Fibroblast of pulmonary artery (primary cell): ENCODE measurements at places on chromosomes 3 and 15.

DNA sequence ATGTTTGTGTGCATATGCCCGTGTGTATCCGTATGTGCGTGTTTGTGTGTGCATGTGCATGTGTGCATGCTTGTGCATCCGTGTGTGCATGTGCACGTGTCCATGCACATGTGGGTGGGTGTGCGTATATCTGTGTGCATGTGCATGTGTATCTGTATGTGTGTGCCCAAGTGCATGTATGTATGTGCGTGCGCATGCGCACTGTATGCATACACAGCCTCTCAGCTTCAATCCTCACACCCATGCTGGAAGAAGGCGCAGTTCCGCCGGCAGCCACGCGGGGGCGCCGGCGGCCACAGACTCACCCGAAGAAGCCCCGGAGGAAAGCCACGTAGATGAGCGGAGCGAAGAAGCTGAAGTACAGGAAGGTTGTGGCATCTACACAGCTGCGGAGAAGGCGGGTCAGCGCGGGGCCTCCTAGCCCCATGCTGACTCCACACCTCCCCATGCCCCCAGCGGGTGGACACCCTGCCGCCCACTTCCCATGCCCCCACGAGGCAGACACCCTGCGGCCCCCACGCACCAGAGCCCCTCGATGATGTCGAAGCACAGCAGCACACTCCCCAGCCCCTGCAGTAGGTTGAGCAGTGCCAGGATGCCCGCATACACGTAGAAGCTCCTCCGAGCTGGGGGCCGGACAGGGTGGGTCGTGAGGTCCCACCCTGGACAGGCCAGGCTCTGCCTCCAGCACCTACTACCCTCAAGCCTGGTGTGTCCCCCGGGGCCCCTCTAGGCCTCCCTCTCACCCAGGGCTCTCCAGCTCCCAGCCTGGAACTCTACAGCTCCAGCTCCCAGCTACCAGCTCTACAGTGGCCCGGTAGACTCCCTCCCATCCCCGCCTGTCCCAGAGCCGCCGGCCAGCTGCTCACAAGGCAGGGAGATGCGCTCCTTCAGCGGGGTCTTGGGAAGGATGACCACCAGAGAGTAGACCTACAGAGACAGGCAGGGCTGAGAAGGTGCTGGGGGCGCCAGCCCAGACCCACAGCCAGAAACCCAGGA, 15.4 kb downstream of the TPRA1 start:
- DNase-seq = peak; percentile 91

DNA sequence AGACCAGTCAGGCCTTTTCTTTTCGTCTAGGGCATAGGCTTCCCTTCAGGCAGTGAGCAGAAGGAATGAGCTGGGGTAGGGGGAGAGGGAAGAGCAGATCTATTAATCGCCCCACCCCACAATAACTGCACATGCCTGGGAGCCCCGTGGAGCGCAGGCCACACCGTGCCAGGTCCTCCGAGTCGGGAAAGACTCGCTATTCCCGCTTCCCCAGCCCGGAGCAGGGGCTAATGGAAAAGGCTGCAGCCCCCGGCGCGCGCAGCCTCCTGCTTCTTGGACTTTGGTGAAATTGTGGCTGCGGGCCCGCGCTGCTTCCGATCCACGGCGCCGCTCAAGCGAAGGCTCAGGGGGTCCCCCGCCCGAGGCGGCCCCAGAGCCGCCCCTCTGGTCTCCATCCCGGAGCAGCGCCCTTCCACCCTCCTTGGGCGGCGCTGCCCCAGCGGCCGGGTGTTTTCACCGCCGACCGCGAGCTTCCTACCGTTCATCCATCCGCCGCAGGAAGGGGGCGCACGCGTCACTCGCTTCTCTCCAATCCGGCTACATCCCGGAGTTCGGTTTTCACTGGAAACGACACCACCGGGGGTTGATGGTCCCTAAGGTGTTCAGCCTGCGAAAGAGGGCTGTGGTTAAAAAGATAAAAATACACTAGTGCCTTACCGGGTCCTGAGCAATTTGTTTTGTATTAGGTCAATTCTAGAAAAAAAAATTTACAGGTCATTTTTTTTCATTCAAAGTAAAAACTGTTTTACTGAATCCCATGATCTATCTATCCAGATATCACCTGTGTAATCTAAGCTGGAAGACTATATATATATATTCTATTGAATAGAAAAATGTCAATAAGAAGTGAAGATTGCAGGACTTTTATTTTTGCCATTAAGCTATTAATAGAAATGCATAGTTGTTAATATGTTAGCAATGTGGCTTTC, 4.4 kb upstream of the SYNM start:
- DNase-seq = peak; percentile 71

DNA sequence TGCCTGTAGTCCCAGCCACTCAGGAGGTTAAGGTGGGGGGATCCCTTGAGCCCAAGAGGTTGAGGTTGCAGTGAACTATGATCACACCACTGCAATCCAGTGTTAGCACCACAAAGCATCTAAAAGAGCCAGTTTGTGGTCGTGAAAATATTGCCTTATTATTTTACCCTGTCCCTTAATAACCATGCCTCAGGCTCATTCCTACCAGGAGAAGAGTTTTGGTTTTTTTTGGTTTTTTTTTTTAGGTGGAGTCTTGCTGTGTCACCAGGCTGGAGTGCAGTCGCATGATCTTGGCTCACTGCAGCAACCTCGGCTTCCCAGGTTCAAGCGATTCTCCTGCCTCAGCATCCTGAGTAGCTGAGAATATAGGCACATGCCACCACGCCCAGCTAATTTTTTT, 17.9 kb upstream of the AVEN start:
- DNase-seq = no peak

DNA sequence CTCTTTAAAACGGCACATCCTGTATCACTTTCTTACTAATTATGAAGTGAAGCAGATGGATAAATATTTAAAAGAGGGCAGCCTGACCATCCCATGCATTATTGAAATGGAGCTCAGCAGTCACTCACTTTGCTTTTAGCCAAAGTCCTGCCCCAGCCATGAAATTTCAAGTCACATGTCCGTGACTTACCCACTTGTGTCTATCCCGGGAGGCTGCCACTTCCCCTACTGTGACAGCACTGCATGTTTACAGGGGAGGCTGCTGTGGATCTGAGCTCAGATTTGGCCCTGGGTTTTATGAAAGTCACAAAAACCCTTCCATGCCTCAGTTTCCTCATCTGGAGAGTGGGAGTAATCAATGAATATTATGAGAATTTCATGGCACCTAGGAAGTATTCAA, 17.9 kb upstream of the LRRK1 start:
- DNase-seq = no peak

DNA sequence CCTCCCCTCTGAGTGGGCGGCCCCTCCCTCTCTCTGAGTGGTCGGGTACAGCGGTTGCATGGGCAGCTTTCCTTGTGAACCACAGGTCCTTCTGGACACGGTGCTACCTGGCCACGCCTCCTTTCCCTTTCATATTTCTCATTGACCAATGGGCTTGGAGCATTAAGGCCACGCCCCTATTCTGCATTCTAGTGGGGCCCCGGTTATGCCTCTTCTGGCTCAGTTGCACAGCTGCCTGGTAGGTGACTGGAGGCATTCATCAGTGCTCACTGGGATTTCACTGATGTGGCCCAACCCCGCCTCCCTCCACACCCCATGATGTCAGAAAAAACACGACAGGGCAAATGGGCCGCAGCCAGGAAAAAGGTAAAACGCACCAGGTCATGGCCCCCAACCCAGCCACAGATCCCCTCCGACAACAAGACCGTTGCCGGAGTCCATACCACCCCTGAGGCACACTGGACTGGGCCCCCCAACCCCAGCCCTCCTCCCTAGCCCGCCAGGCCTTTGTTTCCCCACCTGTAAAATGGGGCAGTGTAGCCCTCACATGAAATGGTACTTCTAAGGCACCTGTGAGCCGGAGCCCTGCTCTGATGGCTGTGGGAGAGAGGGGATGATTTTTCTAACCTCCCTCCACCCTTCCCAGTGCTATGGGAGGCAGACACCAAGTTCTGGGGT, 26.3 kb downstream of the NGRN start:
- DNase-seq = no peak

DNA sequence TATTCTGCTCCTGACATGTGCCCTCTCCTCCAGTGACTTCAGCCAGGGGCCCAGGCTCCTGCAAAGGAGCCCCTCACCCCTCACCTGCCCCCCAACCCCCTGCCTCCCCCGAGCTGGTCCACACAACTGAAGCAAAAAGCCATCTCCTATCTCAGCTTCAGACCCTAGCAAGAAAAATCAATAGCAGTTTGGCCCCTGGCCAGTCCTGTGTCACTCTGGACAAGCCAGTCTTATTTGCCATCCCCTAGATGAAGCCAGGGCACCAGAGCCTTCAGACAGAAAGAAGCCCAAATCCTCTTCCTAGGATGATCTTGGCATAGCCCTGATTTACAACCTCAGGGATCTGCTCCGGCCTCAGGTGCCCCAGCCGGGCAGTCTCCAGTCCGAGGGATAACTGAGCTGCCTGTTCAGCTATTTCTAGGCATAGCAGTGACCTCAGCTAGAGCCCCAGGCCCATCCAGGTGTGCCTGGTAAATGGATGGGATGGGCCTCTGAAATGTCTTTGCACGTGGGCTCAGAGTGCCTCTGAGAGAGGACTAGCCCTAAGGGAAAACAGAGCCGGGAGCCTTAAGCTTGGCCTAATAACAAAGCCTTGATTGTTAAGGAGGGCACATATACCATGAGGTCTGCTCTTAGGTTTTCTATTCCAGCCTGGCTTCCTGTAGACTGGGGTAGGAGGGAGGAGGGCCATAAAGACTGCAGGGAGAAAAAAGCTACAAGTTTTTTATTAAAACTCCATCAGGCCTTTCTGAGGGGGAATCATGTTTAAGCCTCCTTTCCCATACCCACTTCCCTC, 242.0 kb downstream of the SHQ1 start:
- no peak for DNase-seq

DNA sequence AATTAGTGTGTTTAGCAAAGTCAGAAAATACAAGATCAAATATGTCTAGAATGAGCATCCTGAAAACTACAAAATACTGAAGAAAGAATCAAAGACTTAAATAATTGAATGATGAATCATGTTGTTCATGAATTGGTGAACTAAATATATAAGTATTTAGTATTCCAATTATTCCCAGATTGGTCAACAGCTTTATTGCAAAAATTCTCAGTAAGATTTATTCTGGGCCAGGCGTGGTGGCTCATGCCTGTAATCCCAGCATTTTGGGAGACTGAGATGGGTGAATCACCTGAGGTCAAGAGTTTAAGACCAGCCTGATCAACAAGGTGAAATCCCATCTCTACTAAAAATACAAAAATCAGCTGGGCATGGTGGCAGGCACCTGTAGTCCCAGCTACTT, 250.0 kb upstream of the NECTIN3 start:
- no peak for DNase-seq

DNA sequence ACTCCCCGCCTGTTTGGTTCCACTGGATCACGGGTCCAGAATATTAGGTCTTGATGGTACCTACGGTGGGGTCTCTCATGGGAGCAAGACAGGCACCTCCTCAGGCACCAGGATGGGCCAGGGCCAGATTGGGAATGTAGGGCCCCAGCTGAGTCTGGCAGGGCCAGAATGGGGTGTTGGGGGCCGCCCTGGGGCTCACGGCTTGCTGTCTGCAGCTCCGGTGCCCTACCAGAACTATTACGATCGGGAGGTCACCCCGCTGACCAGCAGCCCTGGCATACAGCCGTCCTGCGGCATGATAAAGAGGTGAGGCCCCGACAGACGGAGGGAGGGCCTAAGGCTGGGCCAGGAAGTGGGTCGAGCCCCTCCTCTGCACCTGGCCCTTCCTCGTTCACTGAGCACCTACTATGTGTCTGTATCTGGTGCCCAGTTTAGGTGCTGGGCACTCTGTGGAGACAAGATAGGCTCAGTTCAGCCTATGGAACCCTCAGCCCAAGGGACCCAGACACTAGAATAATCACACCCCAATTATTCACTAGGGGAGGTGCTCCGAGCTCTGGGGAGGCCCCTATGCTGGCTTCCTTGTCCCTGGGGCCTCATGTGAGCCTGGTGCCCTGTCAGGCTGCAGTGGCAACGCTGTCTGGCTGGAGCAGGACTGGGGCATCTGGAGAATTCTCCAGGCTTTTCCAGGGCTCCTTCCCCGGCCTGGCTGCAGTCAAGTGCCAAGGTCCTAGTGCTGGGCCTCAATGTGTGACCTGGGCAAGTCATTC, 37.9 kb downstream of the PSTPIP1 start:
- no peak for DNase-seq

GRCh38 chr3:123804676-123805075, 79.5 kb downstream of the MYLK start:
- DNase-seq = no peak

- DNase-seq = no peak
Observed at GRCh38 chr3:97689111-97689510, 75.4 kb upstream of the ARL6 start.

- peak; percentile 23 for DNase-seq
Observed at GRCh38 chr15:75671730-75672602, 24.3 kb downstream of the SNX33 start.

- DNase-seq = no peak
Observed at GRCh38 chr15:65805019-65805745, 13.1 kb upstream of the DENND4A start.

DNA sequence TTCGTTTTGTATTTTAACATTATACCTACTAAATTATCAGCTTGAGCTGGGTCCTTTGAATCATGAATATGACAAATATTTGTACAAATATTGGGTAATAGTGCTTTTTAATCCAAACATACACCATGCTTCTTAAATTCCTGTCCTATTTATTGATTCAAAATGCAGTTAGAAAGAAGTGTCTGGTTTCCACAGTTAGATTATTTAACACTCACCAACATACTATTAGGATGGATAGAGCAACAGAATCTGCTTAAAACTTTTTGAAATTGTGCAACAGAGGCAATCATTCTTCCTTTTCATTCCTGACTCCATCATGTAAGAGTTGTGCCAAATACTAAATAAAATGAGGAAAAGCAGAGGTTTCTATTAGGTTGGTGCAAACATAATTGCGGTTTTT, 281.2 kb downstream of the LSAMP start:
- no peak for DNase-seq

- no peak for DNase-seq
Observed at GRCh38 chr15:45616901-45617323, 17.9 kb upstream of the SQOR start.

DNA sequence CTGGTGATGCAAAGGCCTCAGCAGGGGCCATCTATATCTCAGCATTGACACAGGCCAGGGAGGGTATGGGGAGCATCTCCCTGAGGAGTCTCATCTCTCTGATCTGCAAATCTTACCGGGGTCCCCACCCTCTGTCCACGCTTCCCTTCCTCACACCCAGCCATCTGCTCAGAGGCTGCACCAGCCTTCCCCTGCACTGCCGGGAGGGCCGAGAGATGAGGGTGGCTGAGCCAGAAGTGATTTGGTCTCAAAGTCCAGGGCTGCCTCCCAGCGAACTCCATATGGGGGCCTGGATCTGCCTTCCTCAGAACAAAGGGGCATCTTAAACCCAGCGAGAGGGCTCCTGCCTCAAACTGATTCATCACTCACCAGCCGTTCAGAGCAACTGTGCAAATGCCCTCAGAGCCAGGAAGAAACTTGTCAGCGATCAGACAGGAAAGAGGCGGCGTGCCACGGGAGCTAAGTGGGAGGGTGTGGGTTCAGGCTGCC, 4.6 kb downstream of the IGDCC3 start:
- DNase-seq = no peak

DNA sequence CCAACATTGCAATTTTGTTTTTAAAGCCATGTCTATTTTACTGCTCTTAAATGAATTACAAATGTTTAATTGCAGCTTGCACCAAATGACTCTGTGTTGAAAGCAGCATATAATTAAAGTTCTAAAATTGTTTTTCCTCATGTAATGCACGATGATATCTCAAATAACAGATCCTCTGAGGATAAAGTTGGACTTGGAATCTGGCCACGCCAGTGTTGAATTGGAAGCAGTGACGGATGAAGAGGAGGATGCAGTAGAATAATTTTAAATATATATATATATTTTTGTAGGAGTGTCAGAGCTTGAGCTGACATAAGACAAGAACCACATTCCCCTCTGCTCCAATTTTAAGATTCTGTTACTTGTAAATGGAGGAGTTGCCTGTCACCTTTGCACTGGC, 406.6 kb upstream of the DPPA4 start:
- DNase-seq = no peak
